ENCODE measurements at places on chromosomes 13 and 19.

DNA sequence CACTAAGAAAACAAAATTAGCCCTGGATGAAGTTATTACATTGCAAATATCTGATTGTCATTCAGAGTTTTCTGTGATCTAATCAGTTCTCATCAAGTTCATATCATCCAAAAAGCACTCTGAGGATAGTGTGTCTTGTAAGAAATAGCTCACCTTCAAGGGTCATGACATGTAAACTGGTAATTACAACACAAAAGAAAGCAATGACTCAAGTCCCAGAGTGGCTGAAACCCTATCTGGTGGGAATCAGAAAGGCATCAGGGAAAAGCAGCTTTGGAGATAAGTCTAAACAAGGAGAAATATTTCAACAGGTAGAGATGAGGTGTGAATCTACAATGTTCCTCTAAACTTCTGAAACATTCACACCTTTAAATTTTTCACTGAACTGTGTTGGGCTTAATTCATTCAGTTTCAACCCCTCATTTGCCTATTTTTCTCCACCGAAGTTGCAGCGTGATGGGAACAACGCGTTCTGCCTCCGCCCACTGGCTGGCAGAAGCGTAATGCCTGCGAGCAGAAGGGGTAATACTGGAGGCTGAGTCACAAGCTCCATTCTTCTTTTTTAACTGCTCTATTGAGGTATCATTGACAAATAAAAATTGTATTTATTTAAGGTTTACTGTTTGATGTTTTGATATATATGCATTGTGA is 155.2 kb upstream of the IPO5 start:
- no peak for DNase-seq

GRCh38 chr19:5953680-5954213 is 24.2 kb downstream of the RANBP3 start:
- DNase-seq, result no peak

- DNase-seq, result no peak
Observed at GRCh38 chr19:41233748-41234240, 14.8 kb downstream of the AXL start.

DNA sequence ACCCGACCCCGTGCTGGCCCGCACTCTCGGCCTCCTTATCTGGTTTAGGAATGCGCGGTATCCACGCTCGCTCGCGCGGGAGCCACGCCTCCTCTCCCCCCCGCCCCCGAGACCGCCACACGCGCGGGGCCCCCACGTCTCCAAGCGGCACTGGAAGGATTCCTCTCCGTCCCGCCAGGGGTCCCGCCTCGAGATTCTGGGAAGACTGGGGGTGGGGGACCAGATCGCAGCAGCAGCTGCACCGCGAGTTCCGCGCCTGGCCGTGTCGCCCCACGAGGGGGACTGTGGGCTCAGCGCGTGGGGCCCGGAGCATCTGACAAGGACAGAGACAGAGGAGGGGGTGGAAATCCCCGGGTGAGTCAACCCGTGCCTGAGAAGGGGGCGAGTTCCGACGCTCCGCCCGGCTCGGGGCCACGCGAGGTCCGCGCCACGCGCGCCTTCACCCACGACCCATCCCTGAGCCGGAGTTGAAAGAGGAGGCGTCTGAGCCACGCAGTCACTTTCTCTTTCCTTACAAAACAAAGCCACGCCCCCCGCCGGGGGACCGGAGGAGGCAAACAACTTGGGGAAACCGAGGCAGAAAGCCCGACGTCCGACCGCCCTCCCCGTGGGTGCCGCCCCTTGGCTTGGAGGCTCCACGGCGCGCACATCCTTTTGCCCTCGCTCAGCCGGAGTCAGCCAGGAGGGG is 814 bp downstream of the S1PR2 start:
- no peak for DNase-seq

DNA sequence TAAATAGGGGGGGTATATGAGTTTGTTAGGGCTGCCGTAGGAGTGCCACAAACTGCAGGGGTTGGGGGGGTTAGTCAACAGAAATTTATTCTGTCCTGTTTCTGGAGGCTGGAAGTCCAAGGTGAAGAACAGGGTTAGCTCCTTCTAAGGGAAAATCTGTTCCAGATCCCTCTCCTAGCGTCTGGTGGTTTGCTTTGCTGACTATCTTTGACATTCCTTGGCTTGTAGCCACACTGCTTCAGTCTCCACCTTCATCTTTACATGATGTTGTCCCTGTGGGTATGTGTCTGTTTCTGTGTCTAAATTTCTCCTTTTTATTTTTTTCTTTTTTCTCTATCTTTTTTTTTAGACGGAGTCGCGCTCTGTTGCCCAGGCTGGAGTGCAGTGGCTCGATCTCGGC is 8.1 kb upstream of the ICAM1 start:
- no peak for DNase-seq

GRCh38 chr13:33205804-33206221 is 79.7 kb downstream of the STARD13 start:
- DNase-seq, result no peak

DNA sequence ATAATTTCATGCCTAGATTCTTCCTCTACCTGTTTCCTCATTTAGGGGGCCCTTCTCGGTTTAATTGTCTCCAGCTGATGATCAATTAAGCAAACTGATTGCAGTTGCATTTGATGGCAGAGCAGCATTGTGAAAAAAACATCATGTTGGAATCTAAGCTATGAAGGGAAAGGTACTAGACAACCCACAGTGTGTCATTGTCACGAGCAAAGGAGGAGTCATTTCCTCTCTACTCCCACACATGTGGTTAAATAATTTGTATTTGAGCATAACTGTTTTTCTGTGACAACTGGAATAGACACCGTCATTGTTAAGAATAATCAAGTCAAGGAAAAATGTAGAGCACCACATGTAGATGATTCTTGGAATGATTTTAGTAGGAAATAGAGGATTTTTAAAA is 240.3 kb downstream of the DCT start:
- no peak for DNase-seq

GRCh38 chr13:114110091-114110829 is 22.2 kb downstream of the RASA3 start:
- no peak for DNase-seq

GRCh38 chr13:42039457-42039945 is 8.9 kb upstream of the DGKH start:
- no peak for DNase-seq

- no peak for DNase-seq
Observed at GRCh38 chr19:54530866-54531265, 28.2 kb downstream of the LAIR2 start.

Data from H1 (cell line).